ENCODE measurements at places on chromosomes 7 and 10.

GRCh38 chr10:114491933-114492332, 87.6 kb upstream of the AFAP1L2 start:
- DNase-seq, result no peak

- DNase-seq, result no peak
Measured at GRCh38 chr10:11224792-11225416, 207.2 kb downstream of the CELF2 start.

GRCh38 chr7:96342049-96342448, 20.2 kb upstream of the SLC25A13 start:
- DNase-seq, result no peak

DNA sequence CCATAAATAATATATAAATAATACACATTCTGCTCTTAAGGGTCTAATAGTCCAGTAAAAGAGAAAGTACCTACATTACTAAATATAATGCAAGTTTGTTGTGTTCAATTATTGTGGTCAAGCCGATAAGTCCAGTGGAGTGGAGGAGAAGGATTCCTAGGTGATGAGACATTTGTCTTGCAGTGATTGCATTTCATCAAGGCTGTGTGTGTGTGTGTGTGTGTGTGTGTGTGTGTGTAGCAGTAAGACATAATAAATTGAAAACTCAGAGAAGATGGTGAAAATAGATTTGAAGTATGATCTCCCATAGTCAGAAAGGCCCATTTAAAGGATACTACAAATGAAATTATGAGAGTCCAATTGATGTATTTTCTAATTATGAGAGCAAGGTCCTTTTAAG, 192.5 kb upstream of the SEMA3C start:
- DNase-seq, result no peak

DNA sequence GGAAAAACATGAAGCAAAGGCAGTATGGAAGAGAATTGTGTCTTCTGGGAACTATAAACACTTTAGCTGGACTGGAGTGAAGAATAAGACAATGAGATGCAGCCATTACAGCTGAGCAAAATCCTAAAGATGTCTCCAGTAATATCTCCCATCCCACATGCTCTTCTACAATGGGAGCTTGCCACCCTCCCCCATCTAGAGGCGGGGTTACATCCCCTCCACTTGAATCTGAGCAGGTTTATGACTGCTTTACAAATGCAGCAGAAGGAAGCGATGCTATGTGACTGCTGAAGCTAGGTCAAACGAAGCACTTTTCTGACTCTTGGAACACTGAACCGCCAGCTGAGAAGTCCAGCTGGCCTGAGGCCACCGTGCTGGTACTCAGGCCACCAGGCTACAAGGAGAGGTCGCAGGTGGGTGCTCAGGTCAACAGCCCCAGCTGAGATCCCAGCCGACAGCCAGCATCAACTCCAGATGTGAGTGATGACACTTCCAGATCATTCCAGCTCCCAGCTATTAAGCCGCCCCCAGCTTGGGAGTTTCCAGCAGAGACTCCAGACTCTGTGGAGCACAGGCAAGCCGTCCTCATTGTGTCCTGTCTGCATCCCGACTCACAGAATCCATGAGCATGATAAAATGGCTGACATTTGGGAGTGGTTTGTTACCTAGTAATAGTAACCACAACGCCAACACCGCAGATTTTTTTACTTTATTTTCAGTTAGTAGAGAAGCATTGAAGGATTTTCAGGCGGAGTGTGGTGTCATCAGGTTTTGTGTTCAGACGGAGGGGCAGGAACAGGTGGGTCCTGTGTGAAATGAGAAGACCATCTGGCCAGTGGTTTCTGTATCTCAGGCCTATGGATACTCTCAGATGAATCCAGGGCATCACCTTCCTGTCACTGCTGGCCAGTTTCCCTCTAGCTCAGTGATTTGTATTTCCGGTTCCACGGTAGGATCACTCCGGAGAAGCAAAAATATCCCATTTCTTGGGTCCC, 89.3 kb downstream of the NPY start:
- no peak for DNase-seq

DNA sequence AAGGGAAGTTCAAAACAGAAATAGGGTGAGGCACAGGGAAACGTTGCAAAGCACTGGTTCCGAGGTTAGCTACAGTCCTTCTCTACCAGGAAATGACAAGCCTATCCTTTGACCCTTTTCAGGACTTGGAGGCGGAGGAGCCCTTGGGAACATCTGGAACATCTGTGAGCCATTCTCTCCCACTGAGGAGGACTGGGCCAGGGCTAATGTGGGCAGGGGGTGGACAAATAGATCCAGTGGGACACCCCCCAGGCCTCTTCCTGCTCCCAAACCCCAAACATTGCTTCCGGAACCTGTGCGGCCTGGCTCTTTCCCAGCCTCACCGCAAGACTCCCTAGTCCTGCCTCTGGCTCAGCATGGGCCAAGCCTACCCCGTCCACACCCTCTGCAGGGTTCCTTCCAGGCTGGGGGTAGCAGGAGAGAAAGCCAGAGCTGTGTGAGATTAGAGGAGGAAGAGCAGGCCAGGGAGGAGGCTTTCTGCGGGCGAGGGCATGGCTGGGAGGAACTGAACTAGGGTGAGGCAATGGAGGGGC, 36.5 kb downstream of the GHRHR start:
- DNase-seq, result no peak

DNA sequence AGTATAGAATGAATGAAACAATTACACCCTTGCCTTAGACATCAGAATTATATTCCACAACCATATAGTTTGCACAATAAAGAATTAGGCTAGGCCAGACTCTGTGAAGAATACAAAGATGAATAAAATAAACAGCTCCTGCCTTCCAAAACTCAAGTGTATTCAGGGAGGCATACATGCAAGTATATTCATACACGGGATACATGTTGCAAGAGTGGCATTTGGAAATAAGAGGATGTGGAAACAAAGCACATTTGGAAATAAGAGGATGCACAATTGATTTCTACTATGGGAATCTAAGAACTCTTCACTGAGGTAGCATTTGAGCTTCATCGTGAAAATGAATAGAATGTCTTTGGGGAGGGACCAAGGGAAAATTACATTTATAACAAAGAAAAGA, 27.0 kb upstream of the TMEM26 start:
- no peak for DNase-seq

- no peak for DNase-seq
Measured at GRCh38 chr7:21754963-21755362, 190.7 kb downstream of the CDCA7L start.

DNA sequence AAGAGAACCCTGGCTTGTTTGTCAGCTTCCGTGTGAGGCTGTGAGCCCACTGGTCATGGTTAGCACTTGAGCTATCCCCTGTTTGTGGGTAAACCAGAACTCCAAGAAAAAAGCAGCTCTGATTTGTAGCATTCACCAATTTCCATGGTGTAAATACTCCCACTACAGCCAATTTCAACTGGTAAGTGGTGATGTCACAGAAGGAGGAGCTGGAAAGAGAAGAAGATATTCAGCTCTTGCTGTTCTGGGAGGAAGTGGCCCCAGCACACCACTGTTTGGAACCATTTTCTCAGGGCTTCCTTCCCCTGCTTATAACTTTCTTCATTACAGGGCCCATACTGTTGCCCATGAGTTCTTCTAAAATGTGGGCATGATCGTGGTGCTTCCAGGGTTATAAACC, 500.1 kb upstream of the ZMIZ1 start:
- DNase-seq, result no peak

- DNase-seq, result no peak
Measured at GRCh38 chr7:108046952-108047506, 44.1 kb upstream of the LAMB1 start.

DNA sequence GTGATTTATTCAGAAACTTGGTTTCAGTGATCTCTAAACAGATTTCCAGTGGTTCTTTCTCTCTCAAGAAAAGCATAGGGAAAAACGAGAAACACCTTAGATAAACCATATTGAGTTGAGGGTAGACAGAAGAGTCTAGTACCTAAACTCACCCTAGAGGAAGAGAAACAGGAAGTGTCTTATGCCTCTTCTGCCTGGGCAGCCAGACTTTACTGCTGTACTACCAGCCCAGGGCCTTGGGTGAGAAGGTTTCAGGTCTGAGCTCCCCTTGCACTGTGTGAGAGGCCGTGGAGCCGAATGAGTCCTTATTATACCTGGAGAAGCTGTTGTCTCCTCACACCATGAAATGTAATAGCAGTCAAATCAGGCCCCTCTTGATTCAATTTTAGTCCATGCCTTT, 18.2 kb downstream of the HIF1AN start:
- DNase-seq, result no peak

- DNase-seq, result no peak
Measured at GRCh38 chr7:85673876-85674275, 487.0 kb upstream of the SEMA3D start.

DNA sequence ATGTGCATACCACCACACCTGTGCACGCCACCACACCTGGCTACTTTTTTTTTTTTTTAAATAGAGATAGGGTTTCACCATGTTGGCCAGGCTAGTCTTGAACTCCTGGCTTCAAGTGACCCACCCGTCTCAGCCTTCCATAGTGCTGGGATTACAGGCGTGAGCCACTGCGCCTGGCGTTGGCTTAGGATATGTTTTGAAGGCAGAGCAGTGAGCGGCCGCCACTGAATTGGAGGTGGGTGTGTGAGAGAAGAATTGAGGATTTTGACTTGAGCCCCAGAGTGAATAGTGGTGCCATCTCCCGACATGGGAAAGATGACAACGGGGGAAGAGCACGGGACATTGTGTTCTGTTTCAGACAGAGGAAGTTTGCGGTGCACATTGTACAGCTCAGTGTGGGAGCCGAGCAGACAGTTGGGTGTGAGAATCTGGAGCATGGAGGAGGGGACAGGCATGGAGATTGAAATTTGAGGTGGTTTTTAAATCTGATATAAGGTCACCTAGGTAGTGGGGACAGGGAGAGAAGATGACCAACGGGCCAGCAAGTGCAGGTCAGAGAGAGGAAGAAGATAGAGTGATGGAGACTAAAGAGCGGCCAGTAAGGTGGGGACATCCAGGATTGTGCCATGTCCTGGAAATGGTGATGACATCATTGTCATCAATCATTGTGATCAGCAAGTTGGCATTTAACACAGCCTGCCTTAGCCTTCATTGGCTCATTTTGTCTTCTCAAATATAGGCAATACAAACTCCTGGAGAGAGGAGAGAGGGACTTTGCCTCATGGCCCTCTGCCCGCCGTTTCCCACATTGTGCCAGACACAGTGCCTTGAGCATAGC, 35.8 kb downstream of the VWA2 start:
- no peak for DNase-seq

GRCh38 chr7:4074994-4075393, 607.1 kb upstream of the FOXK1 start:
- no peak for DNase-seq

DNA sequence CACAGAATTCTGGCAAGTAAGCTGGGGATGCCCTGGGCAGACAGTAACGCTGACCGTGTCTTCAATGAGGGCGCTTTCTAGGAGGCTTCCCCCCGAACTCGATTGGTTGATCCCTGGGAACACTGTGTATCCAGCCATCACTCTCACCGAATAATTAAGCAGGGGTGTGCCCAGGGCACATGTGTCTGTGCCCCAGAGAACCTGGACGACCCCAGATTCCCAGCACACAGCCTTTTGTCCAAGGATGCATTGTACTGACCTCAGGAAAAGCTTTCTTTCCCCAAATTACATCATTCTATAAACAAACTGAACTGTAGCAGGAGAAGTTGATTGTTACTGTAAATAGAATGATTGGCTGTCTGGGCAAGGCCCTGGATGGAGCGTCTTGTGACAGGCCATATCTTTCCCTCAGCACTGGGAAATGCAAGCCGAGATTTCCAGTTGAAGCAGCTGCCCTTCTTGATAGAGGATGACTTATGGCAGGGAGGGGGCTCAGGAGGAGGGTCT, 6.6 kb upstream of the DEPP1 start:
- DNase-seq, result no peak

DNA sequence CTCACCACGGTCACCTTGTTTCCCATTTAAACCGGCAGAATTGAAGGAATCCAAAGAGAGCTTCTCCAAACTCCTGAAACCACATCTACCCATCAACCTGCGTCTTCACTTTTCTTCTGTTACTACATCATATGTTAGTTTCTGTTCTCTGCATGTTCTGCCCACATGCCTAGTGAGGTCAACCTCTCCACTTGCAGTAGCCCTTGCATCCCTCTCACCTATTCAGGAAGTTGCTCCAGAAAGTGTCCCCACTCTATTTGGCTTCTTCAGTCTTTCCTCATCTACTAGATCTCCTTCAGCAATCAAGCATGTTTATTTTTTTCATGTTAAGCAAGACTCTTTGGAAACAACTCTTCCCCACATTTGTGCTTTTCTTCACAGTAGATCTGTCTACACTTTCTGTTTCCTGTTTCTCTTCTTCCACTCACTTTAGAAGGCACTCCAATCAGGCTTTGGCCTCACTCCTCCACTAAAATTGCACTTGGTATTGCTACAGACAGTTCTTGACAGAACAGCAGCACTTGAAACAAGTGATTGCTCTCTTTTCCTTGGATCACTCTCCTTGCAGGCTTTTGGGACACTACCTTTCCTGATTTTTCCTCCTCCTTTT, 7.5 kb downstream of the SAMD9L start:
- DNase-seq, result no peak

DNA sequence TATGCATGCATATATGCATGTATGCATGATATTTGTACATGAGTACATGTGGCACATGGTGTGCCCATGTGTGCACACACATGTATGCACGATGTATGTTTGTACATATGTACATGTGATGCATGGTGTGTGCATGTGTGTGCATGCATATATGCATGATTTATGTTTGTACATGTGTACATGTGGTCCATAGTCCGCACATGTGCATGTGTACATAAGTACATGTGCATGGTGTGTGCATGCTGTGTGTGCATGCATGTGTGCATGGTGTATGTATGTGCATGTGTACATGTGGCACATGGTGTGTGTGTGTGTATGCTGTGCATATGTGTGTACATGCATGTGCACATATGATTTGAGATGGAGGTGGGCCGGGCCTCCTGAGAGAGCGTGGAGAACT, 384.2 kb downstream of the TYW1 start:
- no peak for DNase-seq

GRCh38 chr10:128852449-128852848, 614.6 kb upstream of the MGMT start:
- DNase-seq, result no peak

GRCh38 chr7:21986096-21986495, 40.4 kb upstream of the CDCA7L start:
- DNase-seq, result no peak

GRCh38 chr10:5999440-6000165, 22.3 kb upstream of the IL15RA start:
- no peak for DNase-seq

All from GM10248 (cell line).